ENCODE measurements at places on chromosomes 5 and 9. TPM values are rescaled to one million over a fixed set of nuclear protein-coding genes. Genes with fewer than 3 reads are reported as not detected.

DNA sequence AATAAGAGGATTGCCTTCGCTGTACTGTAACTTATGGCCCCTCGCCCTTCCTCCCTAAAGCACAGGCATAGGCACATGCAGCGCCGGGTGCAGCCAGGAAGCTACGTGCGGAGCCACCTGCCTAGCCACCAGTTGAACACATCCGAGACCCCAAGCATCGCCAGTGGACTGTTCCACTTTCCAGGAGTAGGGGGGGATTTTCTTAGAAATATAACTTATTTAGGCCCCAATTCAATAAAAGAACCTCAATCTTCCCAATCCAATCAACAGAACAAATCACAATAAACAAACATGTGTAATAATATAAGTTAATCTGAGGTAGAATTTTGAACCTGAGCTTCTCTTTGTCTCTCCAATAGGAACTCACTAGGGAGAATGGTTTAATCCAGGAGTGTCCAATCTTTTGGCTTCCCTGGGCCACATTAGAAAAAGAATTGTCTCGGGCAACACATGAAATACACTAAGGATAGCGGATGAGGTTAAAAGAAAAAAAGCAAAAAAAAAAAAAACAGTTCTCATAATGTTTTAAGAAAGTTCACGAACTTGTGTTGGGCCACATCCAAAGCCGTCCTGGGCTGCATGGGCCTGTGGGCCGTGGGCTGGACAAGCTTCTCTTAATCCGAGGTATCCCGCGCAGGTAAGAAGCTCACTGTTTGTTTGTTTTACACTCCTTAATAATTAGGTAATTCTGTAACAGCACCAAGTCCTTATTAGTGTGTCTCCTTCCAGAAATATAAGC is 22.0 kb upstream of the NIPBL start:
- no peak overlapping the region for H3K27ac ChIP-seq
- no peak for DNase-seq
- no peaks in the 10 kb centered on the region for H3K36me3 ChIP-seq
- H3K4me1 ChIP-seq, result peaks cover 3% of the 10 kb centered on the region

DNA sequence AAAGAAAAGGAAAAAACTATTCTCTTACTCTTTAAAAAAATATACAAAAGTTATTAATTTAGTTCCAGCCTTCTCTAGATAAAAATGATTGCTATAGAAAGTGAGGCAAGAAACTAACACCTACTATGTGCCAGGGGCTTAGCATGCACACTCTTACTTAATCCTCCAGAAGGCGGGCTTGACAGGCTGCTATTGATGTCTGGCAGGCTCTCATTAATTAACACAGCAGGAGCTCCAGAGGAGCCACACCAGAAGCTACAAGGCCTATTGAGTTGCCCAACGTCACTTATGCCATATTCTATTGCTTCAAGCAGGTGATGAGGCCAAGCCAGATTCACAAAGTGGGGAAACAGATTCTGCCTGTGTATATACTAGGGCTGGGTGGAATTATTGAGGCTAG is 54.6 kb upstream of the CLINT1 start:
- no peaks in the 10 kb centered on the region for H3K36me3 ChIP-seq
- no peak overlapping the region for H3K4me3 ChIP-seq
- no peak overlapping the region for H3K27ac ChIP-seq
- no peak for DNase-seq

DNA sequence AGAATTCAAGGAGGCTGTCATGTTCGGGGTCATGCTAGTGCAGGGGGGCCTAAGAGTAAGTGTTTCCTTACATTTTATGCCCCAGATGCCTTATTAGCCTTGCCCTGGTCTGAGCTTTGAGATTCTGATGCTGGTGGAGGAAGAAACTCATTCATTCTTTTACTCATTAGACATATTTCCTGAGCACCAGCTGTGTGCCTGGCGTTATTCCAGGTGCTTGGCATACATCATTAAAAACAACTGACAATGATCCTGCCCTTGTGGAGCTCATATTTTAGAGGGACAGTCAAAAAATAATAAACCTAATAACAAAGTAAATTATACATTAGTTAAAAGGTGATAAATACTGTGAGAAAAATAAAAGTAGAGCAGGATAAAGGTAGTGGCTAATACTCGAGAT is 138.9 kb upstream of the SGCD start:
- H3K4me1 ChIP-seq, result no peaks in the 10 kb centered on the region
- no peak overlapping the region for H3K4me3 ChIP-seq
- no peaks in the 10 kb centered on the region for H3K36me3 ChIP-seq
- H3K27me3 ChIP-seq, result no peaks in the 10 kb centered on the region

DNA sequence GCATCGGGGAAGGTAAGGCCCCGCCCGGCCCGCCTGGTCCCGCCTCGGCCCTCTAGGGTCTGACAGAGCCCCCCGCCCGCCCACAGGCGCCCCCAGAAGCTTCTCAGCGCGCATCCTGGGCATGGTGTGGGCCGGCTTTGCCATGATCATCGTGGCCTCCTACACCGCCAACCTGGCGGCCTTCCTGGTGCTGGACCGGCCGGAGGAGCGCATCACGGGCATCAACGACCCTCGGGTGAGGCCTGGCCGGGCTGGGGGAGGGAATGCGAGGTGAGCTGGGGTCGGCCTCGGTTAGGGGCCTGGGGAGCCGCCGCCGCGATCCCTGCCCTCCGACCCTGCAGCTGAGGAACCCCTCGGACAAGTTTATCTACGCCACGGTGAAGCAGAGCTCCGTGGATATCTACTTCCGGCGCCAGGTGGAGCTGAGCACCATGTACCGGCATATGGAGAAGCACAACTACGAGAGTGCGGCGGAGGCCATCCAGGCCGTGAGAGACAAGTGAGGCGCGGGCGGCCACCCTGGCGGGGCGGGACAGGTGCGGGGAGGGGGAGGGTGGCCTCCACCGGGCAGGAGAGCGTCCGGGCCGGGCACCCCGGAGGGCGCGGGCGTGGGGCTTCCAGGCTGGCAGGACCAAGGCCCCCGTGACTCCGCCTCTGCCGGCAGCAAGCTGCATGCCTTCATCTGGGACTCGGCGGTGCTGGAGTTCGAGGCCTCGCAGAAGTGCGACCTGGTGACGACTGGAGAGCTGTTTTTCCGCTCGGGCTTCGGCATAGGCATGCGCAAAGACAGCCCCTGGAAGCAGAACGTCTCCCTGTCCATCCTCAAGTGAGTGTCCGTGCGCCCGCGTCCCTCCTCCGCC is 7.1 kb downstream of the LRRC26 start:
- H3K27me3 ChIP-seq, result peaks cover 88% of the 10 kb centered on the region
- peaks cover 8% of the 10 kb centered on the region for H3K4me1 ChIP-seq
- no peak for DNase-seq
- no peak overlapping the region for H3K4me3 ChIP-seq
- H3K36me3 ChIP-seq, result no peaks in the 10 kb centered on the region
- H3K27ac ChIP-seq, result no peak overlapping the region

DNA sequence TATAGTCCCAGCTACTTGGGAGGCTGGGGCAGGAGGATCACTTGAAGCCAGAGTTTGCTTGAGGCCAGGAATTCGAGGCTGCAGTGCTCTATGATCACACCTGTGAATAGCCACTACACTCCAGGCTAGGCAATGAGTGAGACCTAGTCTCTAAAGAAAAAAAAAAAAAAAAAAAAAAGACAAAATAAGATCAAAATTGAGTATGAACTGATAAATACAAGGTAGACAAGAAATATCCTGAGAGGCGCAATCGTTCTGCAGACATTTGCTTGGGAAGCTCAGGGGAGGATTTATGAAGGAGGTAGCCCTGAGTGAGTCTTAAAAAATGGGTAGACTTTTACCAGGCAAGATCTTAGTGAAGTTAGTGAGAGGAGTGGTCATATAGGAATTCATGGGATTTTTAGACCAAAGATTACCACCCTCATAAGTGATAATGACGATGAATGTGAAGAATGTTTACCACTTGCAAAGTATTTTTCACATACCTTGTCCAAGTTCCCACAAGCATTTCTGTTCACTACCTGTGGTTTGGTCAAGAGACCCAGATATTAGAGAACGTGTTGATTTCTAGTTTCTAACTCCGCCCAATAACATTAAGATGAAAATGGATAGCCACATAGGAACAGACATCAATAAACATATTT is 4.4 kb downstream of the PDCD1LG2 start:
- no peak overlapping the region for H3K27ac ChIP-seq
- H3K4me1 ChIP-seq, result peaks cover 44% of the 10 kb centered on the region
- H3K4me3 ChIP-seq, result no peak overlapping the region

DNA sequence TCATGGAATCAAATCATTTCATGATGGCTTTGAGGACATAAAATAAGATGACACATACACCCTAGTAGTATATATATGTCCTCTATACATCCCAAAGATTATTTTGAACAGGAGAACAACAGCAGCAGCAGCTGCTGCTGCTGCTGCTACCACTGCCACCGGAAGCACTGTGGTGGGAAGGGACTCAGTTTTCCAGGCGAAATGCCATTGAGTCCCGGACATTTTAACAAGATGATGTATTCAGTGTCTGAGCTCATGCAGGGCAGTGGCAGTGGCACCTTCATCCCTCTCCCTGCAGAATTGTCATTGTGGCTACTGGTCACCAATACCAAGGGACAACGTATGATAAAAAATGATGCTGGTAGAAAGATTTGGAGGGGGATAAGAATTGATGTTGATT is 151.3 kb downstream of the CHSY3 start:
- no peak overlapping the region for H3K27ac ChIP-seq
- no peaks in the 10 kb centered on the region for H3K27me3 ChIP-seq

- no peak overlapping the region for H3K27ac ChIP-seq
- no peak overlapping the region for H3K4me3 ChIP-seq
- H3K27me3 ChIP-seq, result no peaks in the 10 kb centered on the region
- H3K36me3 ChIP-seq, result no peaks in the 10 kb centered on the region
- H3K4me1 ChIP-seq, result peaks cover 4% of the 10 kb centered on the region
Observed at GRCh38 chr9:128034821-128035652, 32.1 kb downstream of the NAIF1 start.

- no peaks in the 10 kb centered on the region for H3K36me3 ChIP-seq
- no peaks in the 10 kb centered on the region for H3K27me3 ChIP-seq
Observed at GRCh38 chr5:156505101-156505500, 178.1 kb downstream of the SGCD start.

DNA sequence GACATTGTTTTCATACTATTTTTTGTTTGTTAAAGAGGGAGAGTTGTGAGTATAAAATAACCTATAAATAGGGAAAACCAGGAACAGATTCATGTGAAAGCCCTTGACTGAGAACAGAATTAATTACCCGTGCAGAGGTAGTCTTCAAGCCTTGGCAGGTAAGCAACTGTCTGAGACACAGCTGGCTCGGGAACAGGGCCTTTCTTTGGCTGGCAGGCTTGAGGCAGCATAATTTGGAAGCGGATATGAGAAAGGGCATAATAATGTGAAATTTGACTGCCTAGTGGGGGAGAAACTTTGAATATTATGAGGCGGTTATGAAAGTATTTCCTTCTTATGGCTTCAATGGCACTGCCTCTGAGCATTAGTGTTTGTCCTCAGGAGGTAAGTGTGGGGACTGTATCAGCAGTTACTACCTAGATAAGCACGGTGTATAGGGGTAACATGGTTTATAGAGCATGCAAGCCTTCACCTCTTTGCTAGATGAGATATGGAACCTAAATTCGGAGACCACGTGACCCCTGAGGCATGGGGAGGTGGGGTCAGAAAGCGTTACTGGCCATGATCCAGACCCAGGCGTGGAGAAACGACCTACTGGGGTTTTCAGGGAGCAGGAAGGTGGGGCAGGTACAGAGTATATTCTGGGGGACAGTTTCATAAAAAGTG is 210.2 kb upstream of the GAS1 start:
- no peaks in the 10 kb centered on the region for H3K27me3 ChIP-seq
- H3K36me3 ChIP-seq, result no peaks in the 10 kb centered on the region
- DNase-seq, result no peak
- peaks cover 4% of the 10 kb centered on the region for H3K4me1 ChIP-seq
- H3K4me3 ChIP-seq, result no peak overlapping the region

DNA sequence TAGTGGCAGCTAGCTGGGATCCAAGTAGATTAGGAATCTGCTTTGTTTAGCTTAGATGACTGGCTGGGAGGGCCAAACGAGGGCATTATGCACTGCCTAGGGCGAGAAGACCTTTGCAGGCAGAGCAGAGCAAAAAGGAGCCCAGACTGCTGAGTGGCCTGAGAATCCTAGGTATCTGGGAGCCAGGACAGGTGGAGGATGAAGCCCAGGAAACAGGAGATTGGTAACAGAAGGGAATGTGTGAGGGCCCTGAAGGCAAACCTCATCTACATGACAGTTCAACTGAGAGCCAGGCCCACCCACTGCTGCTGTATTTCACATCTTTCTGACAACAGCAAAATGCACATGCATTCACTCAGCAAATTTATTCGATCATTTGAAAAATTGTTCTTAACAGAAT is 192.3 kb downstream of the DTWD2 start:
- H3K4me1 ChIP-seq, result no peaks in the 10 kb centered on the region
- no peak for DNase-seq
- no peak overlapping the region for H3K27ac ChIP-seq
- no peaks in the 10 kb centered on the region for H3K36me3 ChIP-seq
- no peak overlapping the region for H3K4me3 ChIP-seq

GRCh38 chr5:158953929-158954534 is 145.7 kb downstream of the EBF1 start:
- H3K4me3 ChIP-seq, result no peak overlapping the region
- 0 out of 2 replicates have a peak overlapping the region, but pooled peaks have one; percentile 4 for H3K27ac ChIP-seq
- no peaks in the 10 kb centered on the region for H3K36me3 ChIP-seq

DNA sequence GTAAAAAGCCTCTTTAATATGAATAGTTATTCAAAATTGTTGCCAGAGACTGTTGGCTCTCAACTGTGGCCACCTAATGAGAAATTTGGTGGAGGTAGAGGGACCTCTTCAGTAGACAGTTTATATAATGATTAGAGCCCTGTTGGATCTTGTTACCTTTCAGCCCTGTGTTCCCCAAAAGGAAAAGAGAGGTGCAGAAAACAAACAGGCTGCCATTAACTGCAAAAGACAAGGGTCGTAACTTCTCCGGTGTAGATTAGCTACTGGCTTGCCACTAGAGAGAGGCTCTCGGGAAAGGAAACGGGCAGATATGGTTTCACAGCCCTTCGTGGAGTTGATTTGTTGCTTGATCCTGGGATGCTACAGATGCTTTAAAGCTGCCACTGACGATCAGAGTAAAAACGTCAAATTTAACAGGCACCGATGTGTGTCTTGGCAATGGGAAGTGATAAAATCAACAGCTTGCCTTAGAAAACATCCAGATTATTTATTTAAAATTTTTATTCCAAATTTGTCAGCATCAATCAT is 7.8 kb downstream of the FST start:
- H3K4me1 ChIP-seq, result peaks cover 5% of the 10 kb centered on the region
- H3K27me3 ChIP-seq, result no peaks in the 10 kb centered on the region
- no peak overlapping the region for H3K27ac ChIP-seq

- no peak overlapping the region for H3K27ac ChIP-seq
- no peaks in the 10 kb centered on the region for H3K27me3 ChIP-seq
- no peaks in the 10 kb centered on the region for H3K4me1 ChIP-seq
- no peak overlapping the region for H3K4me3 ChIP-seq
- no peaks in the 10 kb centered on the region for H3K36me3 ChIP-seq
Observed at GRCh38 chr9:37715991-37716505, 37.6 kb upstream of the TRMT10B start.

Gene RGS3
- total RNA-seq, result 49.0 TPM

Gene LHFPL2
- 19.3 TPM for total RNA-seq

Gene ANKRD18A
- total RNA-seq, result not detected

Gene BAAT
- total RNA-seq, result not detected

Gene IL5
- not detected for total RNA-seq
